Posterior vena cava (tissue), 2 donors: ENCODE measurements at places on chromosomes 1 and 21. TPM values are rescaled to one million over a fixed set of nuclear protein-coding genes. Genes with fewer than 3 reads are reported as not detected.

The LCE3D gene
- total RNA-seq = not detected

The C1orf94 gene
- not detected for total RNA-seq

The RUNX1 gene
- 39.6 TPM for total RNA-seq

The HTR6 gene
- total RNA-seq = not detected

The NR0B2 gene
- total RNA-seq = not detected

The RAB42 gene
- total RNA-seq = 4.2 TPM

The RYR2 gene
- 7.6 TPM for total RNA-seq

The ATXN7L2 gene
- 3.3 TPM for total RNA-seq

The SLC44A5 gene
- total RNA-seq = not detected

The OR6K3 gene
- total RNA-seq = not detected
